ENCODE measurements at places on chromosomes 3 and 15. TPM values are rescaled to one million over a fixed set of nuclear protein-coding genes. Genes with fewer than 3 reads are reported as not detected.

GRCh38 chr3:52403271-52403841, 41.5 kb downstream of the SEMA3G start:
- DNase-seq, result no peak
- H3K27ac ChIP-seq, result no peak overlapping the region
- H3K4me3 ChIP-seq, result no peak overlapping the region
- H3K36me3 ChIP-seq, result peaks cover 71% of the 10 kb centered on the region

ATP1B3 gene
- 65.8 TPM for polyA plus RNA-seq

- no peaks in the 10 kb centered on the region for H3K36me3 ChIP-seq
- H3K4me3 ChIP-seq, result no peak overlapping the region
- no peaks in the 10 kb centered on the region for H3K27me3 ChIP-seq
Observed at GRCh38 chr3:45910892-45911291, 24.5 kb downstream of the CCR9 start.

PCOLCE2 gene
- 0.71 TPM for polyA plus RNA-seq

GRCh38 chr3:80543154-80543553, 775.4 kb upstream of the ROBO1 start:
- no peak overlapping the region for H3K27ac ChIP-seq
- H3K27me3 ChIP-seq, result no peaks in the 10 kb centered on the region
- no peaks in the 10 kb centered on the region for H3K4me1 ChIP-seq
- no peaks in the 10 kb centered on the region for H3K36me3 ChIP-seq
- DNase-seq, result no peak

DNA sequence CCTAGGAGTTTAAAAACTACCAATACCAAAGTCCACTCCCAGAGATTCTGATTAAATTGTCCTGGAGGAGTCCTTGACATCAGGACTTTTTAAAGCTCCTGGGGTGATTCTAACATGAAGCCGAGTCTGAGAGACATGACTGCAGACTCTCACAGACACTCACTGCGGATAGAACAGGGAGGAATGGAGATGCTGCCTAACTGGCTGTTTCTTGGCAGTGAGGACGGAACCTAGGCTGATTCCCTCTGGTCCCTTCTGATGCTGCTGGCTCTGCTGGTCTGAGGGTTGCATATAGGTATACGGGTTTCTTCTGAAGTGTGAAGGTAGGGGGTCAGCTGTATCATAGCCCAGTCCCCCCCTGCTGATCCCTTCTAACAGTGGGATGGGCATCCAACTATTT, 1.3 kb upstream of the HRG start:
- no peaks in the 10 kb centered on the region for H3K36me3 ChIP-seq
- H3K4me3 ChIP-seq, result no peak overlapping the region
- no peak overlapping the region for H3K27ac ChIP-seq
- peaks cover 36% of the 10 kb centered on the region for H3K4me1 ChIP-seq
- no peaks in the 10 kb centered on the region for H3K27me3 ChIP-seq

DNA sequence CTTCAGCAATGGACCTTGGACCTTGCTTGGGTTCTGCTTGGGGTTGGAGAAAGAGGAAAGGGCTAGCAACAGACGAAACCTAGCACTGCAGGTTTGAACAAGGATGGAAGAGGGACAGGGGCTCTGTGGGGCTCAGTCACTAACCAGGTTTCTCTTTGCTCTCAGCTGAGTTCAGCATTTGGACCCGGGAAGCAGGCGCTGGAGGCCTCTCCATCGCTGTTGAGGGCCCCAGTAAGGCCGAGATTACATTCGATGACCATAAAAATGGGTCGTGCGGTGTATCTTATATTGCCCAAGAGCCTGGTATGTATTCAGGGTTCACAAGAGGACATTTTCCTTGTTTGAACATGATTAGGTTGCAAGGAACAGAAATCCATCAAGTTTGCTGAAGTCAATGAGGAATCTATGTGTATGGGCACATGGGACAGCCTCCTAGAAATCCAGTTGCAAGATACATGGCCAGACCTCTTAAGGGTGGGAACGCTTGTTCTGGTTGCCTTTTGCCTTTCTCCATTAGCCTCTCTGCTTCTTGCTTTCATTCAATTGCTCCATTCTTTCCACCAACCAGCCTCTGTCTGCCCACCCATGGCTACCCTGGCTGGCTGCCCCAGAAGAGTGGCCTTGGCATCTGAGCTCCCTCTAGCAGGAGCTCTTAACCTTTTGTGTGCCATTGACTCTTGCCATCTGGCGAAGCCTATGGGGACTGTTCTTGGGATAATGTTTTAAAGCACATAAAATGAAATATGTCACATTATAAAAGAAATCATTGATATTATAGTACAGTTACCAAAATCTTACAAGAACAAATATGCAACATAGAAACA, 55.9 kb downstream of the DNASE1L3 start:
- no peak overlapping the region for H3K4me3 ChIP-seq
- H3K4me1 ChIP-seq, result peaks cover 10% of the 10 kb centered on the region
- no peak for DNase-seq
- H3K36me3 ChIP-seq, result peaks cover 58% of the 10 kb centered on the region
- no peaks in the 10 kb centered on the region for H3K27me3 ChIP-seq

DNA sequence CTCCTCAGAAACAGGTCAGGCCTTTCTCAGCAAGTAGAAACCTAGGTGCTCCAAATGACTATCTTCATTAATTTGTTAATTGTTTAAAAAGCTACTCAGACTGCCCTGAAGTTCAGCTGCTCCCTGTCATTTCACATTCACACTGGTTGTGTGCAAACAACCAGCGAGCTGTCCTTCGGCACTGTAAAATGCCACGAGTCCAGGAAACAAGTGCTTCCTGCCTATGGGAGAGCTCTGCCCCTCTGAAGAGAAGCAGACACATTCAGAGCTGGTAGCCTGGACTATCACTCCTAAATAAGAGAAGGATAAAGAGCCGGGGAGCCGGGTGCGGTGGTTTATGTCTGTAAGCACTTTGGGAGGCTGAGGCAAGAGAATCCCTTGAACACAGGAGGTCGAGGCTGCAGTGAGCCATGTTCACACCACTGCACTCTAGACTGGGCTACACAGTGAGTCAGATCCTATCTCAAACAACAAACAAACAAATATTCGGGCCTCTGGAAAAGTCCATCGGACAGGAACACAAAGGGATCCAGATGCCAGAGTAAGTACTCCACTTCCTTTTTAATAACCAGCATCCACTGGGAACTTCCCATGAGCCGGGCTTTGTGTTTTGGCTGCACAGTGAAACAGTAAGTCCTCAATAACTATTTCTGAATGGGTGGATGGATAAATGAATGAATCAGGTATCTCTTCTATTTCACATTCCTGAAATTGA, 114.4 kb upstream of the WNT5A start:
- DNase-seq, result no peak
- H3K36me3 ChIP-seq, result no peaks in the 10 kb centered on the region
- H3K27me3 ChIP-seq, result no peaks in the 10 kb centered on the region
- H3K27ac ChIP-seq, result no peak overlapping the region
- H3K4me3 ChIP-seq, result no peak overlapping the region
- H3K4me1 ChIP-seq, result no peaks in the 10 kb centered on the region

DNA sequence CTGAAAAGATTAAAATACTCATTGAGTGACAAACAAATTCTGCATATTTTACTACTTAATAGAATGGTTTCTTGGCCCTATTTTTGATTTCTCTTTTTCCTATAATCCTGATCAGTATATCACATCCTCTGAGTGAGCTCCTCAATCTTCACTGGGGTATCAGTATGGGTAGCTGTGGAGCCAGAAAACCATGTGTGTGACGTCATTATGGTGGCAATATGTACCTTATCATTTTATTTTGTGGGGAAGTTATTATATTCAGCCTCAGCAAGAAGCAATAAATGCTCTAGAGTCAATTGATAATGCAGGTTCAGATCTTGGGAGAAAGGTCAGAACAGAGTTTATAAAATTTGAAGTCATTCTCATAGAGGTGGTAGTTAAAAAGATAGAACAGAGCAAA, 1135.7 kb upstream of the CADM2 start:
- DNase-seq, result no peak
- H3K27me3 ChIP-seq, result no peaks in the 10 kb centered on the region
- no peaks in the 10 kb centered on the region for H3K4me1 ChIP-seq

GRCh38 chr3:30502742-30503073, 103.7 kb upstream of the TGFBR2 start:
- H3K4me3 ChIP-seq, result no peak overlapping the region
- no peak overlapping the region for H3K27ac ChIP-seq
- H3K4me1 ChIP-seq, result peaks cover 37% of the 10 kb centered on the region
- H3K36me3 ChIP-seq, result no peaks in the 10 kb centered on the region
- DNase-seq, result no peak

Data from HepG2 (cell line).